ENCODE measurements at places on chromosomes 1 and 21.

GRCh38 chr21:44583089-44583799 lies 2.8 kb upstream of the KRTAP10-5 start:
- no peaks in the 10 kb centered on the region for H3K36me3 ChIP-seq
- DNase-seq = no peak
- H3K4me3 ChIP-seq = no peak overlapping the region
- H3K27me3 ChIP-seq = no peaks in the 10 kb centered on the region

- no peak overlapping the region for H3K4me3 ChIP-seq
- no peaks in the 10 kb centered on the region for H3K27me3 ChIP-seq
- DNase-seq = peak; percentile 75
- peaks cover 31% of the 10 kb centered on the region for H3K4me1 ChIP-seq
- H3K27ac ChIP-seq = no peak overlapping the region
Observed at GRCh38 chr1:58755468-58755872, 28.4 kb downstream of the JUN start.

GRCh38 chr1:179120736-179121135 lies 38.9 kb downstream of the TOR3A start:
- no peaks in the 10 kb centered on the region for H3K27me3 ChIP-seq
- DNase-seq = no peak
- H3K36me3 ChIP-seq = peaks cover 30% of the 10 kb centered on the region
- H3K4me3 ChIP-seq = no peak overlapping the region
- no peaks in the 10 kb centered on the region for H3K4me1 ChIP-seq

- H3K4me3 ChIP-seq = no peak overlapping the region
- H3K36me3 ChIP-seq = no peaks in the 10 kb centered on the region
- no peaks in the 10 kb centered on the region for H3K27me3 ChIP-seq
- H3K27ac ChIP-seq = no peak overlapping the region
Observed at GRCh38 chr1:199197695-199198094, 558.9 kb downstream of the PTPRC start.

DNA sequence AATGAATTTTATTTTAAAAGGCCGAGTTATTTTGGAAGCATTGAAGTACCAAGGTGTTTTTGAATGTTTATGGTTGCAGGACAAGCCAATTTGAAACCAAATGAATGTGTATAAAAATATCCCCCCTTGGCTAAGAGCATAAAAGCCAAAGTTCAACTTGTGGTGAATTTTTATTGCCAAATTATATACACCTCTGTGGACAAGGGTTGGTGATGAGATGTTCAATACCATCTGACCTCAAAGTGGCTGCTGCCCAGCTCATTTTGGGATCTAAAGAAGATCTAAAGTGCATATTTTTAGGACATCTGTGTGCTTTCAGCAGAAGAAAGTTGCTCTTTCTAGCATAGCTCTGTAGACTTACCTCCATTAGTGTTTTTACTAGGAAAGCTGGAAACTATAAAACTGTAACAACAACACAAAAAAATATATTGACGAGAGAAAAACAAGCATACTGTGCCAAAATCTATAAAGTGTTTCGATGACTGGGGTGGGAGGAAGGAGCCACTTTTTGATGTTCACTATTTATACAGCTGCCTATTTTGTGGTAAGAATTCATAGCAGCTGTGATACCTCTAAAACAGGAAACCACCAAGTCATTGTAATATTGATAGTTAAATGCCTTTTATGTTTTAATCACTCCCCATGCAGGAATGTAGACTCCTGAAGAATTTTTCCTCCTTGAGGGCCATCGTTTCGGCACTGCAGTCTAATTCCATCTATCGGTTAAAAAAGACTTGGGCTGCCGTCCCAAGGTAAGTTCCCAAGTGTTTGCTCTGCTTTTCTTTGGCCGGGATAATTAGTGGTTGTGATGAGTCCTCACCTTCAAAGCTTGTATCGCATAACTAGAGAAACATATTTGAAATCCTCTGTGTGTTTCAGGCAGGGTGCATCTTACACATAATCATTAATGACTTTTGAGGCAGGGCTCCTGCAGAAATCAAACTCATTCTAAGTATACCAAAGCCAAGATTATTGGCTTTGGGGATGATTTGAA lies 83.2 kb downstream of the RGL1 start:
- no peak for DNase-seq
- peak overlapping the region; percentile 49 for H3K27ac ChIP-seq
- peak overlapping the region; percentile 41 for H3K4me3 ChIP-seq
- H3K27me3 ChIP-seq = no peaks in the 10 kb centered on the region
- H3K36me3 ChIP-seq = no peaks in the 10 kb centered on the region
- H3K4me1 ChIP-seq = peaks cover 24% of the 10 kb centered on the region

- no peaks in the 10 kb centered on the region for H3K36me3 ChIP-seq
- H3K27ac ChIP-seq = no peak overlapping the region
- no peak overlapping the region for H3K4me3 ChIP-seq
- no peaks in the 10 kb centered on the region for H3K4me1 ChIP-seq
- DNase-seq = no peak
- H3K27me3 ChIP-seq = no peaks in the 10 kb centered on the region
Observed at GRCh38 chr1:182671750-182672486, 12.5 kb downstream of the RGS8 start.

GRCh38 chr1:58143972-58144697 lies 402.4 kb downstream of the OMA1 start:
- no peak overlapping the region for H3K27ac ChIP-seq
- no peaks in the 10 kb centered on the region for H3K27me3 ChIP-seq
- DNase-seq = no peak
- no peaks in the 10 kb centered on the region for H3K4me1 ChIP-seq
- no peaks in the 10 kb centered on the region for H3K36me3 ChIP-seq
- no peak overlapping the region for H3K4me3 ChIP-seq

DNA sequence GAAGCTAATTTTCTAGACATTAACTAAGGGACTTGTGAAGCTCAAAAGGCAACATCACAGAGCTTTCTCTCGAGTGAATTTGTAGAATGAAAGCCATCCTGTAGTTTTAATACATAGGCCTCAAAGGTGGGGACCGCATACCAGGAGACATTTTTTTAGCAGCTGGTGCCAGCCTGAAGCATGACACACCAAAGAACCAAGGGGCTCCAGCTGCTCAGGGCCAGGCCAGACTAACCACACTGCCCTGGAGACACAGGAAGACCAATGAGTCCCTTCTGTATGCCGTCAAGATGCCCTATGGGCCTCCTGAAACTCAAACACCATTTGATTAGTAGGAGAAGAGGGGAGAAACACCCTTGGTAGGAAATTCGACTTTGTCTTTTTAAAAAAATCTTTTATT lies 113.9 kb upstream of the CACNA1E start:
- no peak for DNase-seq
- no peaks in the 10 kb centered on the region for H3K36me3 ChIP-seq

DNA sequence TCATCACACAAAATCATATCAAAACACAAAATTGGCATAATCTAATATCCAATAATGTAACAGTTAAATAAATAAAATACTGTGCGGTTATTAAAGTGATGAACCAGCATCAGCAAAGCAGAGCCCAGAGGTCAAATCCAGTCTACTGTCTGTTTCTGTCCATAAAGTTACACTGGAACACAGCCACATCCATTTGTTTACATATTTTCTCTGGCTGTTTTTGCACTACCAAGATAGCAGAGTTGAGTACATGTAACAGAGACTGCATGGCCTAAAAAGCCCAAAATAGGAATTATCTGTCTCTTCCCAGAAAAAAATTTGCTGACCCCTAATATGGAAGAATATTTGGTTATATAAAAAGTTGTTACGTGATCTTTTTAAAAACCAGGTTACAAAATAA lies 242.2 kb upstream of the DMRTA2 start:
- H3K4me3 ChIP-seq = no peak overlapping the region
- H3K36me3 ChIP-seq = no peaks in the 10 kb centered on the region
- no peaks in the 10 kb centered on the region for H3K4me1 ChIP-seq
- no peak overlapping the region for H3K27ac ChIP-seq
- H3K27me3 ChIP-seq = no peaks in the 10 kb centered on the region

- H3K4me3 ChIP-seq = no peak overlapping the region
- DNase-seq = no peak
- H3K27me3 ChIP-seq = no peaks in the 10 kb centered on the region
- H3K4me1 ChIP-seq = no peaks in the 10 kb centered on the region
- H3K36me3 ChIP-seq = no peaks in the 10 kb centered on the region
- no peak overlapping the region for H3K27ac ChIP-seq
Observed at GRCh38 chr1:182897696-182898095, 55.3 kb downstream of the SHCBP1L start.

- no peak overlapping the region for H3K4me3 ChIP-seq
- no peaks in the 10 kb centered on the region for H3K27me3 ChIP-seq
- no peaks in the 10 kb centered on the region for H3K36me3 ChIP-seq
Observed at GRCh38 chr1:157695417-157695816, 5.2 kb downstream of the FCRL3 start.

DNA sequence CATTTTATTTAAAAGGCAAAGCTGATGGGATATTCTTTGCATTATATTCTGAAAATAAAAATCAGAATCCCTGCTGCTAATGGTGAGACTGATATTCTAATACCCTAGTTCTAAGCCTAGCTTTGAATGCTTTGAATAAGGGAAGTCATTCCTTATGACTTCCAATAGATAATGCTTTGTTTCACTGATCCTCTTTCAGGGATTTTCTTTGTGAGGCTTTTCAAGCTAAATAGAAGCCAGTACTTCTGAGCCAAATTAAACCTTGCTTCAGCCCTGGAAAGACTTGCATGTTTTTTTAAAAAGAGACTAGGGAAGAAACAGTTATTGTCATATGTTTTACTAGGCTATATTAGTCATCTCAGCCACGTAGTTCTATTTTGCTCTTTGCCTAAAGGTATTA lies 68.5 kb upstream of the CACYBP start:
- DNase-seq = no peak
- no peaks in the 10 kb centered on the region for H3K27me3 ChIP-seq
- H3K4me1 ChIP-seq = no peaks in the 10 kb centered on the region
- no peak overlapping the region for H3K27ac ChIP-seq
- H3K4me3 ChIP-seq = no peak overlapping the region

DNA sequence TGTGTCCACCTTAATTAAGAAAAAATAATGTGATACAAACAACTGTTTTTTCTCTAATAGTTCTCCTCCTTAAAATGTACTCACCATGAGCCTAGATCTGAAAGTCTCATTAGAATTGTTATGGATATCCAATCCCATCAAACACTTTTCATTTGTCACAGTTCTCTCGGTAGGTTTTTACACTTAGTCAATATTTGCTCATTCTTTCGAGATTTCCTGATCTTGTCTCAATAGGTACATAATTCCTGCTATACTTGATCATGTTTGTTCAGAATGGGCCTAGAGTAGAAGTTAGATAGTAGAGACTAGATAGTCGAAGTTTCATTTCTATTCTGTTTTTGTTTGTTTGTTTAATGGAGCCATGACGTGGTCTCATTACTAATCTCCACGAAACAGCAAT lies 2005.7 kb downstream of the NCAM2 start:
- H3K36me3 ChIP-seq = no peaks in the 10 kb centered on the region
- no peak overlapping the region for H3K4me3 ChIP-seq
- no peak for DNase-seq
- no peaks in the 10 kb centered on the region for H3K27me3 ChIP-seq
- no peak overlapping the region for H3K27ac ChIP-seq

GRCh38 chr1:210233216-210233494 lies 559 bp downstream of the SERTAD4 start:
- no peak overlapping the region for H3K27ac ChIP-seq
- H3K27me3 ChIP-seq = peaks cover 67% of the 10 kb centered on the region
- DNase-seq = no peak
- no peaks in the 10 kb centered on the region for H3K36me3 ChIP-seq

DNA sequence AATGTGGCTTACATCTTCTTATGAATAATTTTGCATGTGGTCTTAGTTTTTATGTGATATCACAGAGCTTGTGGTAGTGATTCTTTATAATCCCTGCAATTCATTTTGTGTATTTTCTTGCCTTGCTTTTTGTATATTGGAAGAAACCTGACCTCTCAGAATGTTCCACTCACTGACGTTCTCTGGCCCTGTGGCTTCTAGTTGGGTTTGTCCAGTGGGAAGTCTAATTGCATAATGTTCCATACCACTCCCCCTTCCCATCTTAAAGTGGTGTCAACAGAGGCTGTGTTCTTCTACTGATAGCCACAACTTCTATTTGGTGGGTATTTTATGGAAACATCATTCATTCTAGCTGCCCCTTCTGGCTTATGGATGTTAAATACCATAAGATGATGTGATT lies 225.3 kb downstream of the BACH1 start:
- H3K4me3 ChIP-seq = no peak overlapping the region
- H3K27ac ChIP-seq = no peak overlapping the region
- no peaks in the 10 kb centered on the region for H3K36me3 ChIP-seq
- DNase-seq = no peak

DNA sequence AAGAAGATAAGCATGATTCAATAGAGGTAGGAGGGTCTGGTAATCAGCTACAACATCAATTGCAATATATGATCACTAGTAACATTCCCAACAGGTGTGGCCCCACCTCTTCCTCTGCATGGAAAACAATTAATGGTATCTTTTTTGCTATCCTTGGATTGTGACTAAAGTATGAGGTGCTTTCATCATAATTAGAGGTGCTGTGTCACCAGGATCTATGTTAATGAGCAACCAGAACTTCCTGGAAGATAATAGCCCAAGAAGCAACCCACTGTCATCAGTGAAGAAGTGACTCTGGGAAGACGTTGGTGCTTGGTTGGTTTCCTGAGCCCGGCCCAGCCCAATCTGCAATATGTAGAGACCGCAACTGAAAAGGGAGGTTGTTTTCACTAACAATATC lies 167.2 kb downstream of the SETD4 start:
- H3K4me1 ChIP-seq = no peaks in the 10 kb centered on the region
- H3K4me3 ChIP-seq = no peak overlapping the region
- DNase-seq = no peak
- no peak overlapping the region for H3K27ac ChIP-seq

GRCh38 chr1:152053375-152053774 lies 16.6 kb upstream of the S100A11 start:
- DNase-seq = no peak
- no peak overlapping the region for H3K27ac ChIP-seq
- peaks cover 13% of the 10 kb centered on the region for H3K4me1 ChIP-seq
- H3K4me3 ChIP-seq = no peak overlapping the region
- peaks cover 15% of the 10 kb centered on the region for H3K27me3 ChIP-seq

GRCh38 chr1:91844862-91845528 lies 41.0 kb downstream of the TGFBR3 start:
- H3K4me3 ChIP-seq = no peak overlapping the region
- no peak overlapping the region for H3K27ac ChIP-seq
- H3K36me3 ChIP-seq = no peaks in the 10 kb centered on the region
- no peaks in the 10 kb centered on the region for H3K27me3 ChIP-seq
- H3K4me1 ChIP-seq = peaks cover 3% of the 10 kb centered on the region
- DNase-seq = no peak

- no peak overlapping the region for H3K4me3 ChIP-seq
- H3K27me3 ChIP-seq = no peaks in the 10 kb centered on the region
- peaks cover under 1% of the 10 kb centered on the region for H3K4me1 ChIP-seq
- no peak for DNase-seq
Observed at GRCh38 chr1:150895618-150896017, 8.7 kb downstream of the CTXND2 start.

- H3K27me3 ChIP-seq = peaks cover 12% of the 10 kb centered on the region
- H3K4me3 ChIP-seq = no peak overlapping the region
- H3K36me3 ChIP-seq = no peaks in the 10 kb centered on the region
Observed at GRCh38 chr1:153379591-153379990, 4.2 kb upstream of the S100A12 start.

DNA sequence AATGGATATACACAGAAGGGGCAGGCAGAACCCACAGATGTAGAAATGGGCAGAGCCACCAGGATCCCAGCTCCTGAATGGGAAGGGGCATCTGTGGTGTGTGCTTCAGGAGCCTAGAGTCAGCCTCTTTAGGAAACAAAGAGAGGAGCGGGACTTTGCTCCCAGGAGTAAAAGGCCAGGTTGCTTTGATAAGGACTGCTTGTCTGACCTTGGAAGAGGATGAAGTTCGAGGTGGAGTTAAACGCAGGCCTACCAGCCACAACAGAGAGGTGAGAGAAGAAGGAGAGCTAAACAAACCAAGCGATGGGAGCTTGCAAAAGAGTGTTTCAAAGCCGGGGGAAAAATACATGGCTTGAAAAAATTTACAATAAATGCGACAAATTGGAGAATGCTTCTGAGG lies 49.9 kb upstream of the TMPRSS2 start:
- no peaks in the 10 kb centered on the region for H3K4me1 ChIP-seq
- H3K4me3 ChIP-seq = no peak overlapping the region
- H3K36me3 ChIP-seq = no peaks in the 10 kb centered on the region
- H3K27ac ChIP-seq = no peak overlapping the region

Data from CD4-positive, alpha-beta T cell (primary cell).